ENCODE measurements at places on chromosomes 13 and 19. TPM values are rescaled to one million over a fixed set of nuclear protein-coding genes. Genes with fewer than 3 reads are reported as not detected.

The BEST2 gene
- total RNA-seq, result not detected

The MEIOSIN gene
- total RNA-seq, result not detected

The FXYD7 gene
- total RNA-seq, result not detected

DNA sequence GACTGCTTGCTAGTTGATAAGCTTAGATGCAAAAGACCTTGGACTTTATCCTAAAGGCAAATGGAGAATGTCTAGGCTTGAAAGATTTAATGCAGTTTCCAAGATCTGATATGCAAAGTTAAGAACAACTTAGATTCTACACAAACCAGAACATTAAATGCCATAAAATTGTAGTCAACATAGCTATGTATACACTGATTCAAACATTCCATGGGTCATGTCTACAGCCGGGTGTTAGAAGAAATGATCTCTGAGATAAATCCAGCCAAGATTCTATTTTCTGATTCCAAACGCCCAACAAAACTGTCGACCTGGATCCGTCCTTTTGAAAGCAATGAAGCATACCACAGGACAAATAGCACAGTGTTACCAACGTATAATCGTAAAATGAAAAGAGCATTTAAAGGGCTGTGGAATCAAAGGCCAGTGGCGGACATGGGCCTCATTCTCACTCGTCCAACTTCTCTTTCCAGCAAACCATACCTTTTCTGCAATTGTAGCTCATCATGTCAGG is 52.7 kb downstream of the KCTD12 start:
- DNase-seq, result no peak

- DNase-seq, result no peak
Observed at GRCh38 chr19:16445238-16446107, 26.3 kb downstream of the EPS15L1 start.

The MEDAG gene
- total RNA-seq, result 4.1 TPM

The KLK4 gene
- not detected for total RNA-seq

The ZNF564 gene
- total RNA-seq, result 13.2 TPM

The CKM gene
- 4,756 TPM for total RNA-seq

- DNase-seq, result no peak
Observed at GRCh38 chr13:114203536-114203935, 24.5 kb downstream of the CFAP97D2 start.

The DACT3 gene
- 11.5 TPM for total RNA-seq

DNA sequence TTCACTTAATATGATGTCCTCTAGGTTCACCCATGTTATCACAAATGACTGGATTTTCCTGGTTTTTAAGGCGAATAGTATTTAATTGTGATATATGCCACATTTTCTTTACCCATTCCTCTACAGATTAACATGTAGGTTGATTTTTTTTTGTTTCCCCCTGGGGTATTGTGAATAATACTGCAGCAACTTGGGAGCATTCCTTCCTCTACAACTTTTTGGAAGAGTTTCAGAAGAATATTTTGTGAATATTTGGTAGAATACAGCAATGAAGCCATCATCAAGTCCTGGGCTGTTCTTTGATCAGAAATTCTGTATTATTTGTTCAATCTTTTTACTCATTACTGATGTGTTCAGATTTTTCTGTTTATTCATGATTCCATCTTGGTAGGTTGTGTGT is 5.6 kb upstream of the ZNF331 start:
- no peak for DNase-seq

DNA sequence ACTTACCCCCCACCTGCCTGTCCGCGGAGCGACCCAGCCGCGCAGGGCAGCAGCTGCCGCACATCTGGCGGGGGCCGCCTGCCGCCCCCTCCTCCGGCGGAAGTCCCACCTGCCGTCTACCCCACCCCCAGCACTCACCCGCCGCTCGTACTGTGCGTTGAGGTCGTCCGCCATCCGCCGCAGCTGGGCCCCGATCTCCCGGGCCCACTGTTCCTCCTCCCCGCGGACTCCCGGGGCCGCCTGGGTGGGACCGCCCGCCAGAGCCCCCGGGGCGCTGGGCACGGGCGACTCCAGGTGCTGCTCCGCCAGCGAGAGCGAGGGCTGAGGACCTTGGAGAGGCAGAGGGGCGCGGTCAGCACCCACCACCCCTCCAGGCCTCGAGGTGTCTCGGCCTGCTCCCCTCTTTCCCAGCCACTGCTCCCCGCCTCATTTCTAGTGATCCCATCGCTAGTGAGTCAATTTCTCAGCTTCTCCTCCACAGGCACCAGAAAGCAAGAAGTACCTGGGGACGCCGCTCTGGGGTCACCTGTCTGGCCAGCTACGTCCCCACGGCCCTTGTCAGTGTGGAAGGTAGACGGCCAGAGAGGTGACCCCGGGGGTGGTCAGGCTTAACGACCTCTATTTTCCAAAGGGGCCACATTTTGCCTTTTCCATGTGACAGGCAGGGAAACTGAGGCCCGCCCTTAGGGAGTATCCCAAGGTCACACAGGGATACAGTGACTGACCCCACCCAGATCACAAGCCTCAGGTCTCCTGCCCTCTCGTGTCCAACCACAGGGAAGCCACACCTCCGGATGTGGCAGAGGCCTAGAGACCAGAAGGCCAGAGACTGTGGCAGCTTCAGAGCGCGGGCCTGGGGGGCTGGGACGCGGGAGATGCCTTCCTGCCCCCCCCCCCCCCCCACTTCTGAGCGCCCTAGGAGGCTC is 4.3 kb downstream of the BBC3 start:
- no peak for DNase-seq

DNA sequence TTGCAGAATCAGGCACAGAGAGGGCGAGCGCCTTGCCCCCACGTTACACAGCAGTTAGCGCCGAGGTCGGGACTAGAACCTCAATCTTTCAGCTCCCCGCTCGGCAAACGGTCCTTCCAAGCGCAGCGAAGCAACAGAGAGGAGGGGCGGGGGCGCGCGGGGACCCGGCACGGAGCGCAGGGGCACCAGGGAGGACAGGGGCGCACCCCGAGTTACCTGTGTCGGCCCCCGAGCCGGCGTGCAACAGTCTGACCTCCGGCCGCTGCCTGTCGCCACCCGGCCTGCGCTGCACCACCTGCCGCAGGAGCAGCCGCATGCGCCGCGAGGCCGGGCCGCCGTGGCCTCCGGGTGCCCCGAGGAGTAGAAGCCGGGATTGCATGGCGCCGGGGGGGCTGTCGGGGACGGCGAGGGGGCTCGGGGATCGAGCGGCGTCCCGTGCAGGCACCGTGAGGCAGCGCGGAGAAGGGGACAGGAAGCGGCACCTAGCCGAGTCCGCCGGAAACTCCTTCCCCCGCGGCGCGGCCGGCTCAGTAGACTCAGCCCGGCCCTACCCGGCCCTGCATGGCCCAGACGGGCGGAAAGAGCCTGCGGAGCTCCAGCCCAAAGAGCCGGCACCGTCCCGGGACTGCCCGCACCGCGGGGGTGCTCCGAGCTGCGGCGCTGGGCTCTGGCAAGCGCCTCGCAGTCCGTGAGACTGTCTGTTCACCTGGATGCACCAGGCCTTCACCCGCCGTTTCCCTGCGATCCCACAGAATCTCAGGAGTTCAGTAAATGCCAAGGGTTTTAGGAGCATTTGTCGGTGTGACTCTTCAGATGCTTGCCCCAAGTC is at the start of gene VWA8:
VWA8 (minus strand) TSS at position 473 of the 829 bp plus-strand sequence; CDS start at position 379, 94 bp downstream.
- peak; percentile 87 for DNase-seq

DNA sequence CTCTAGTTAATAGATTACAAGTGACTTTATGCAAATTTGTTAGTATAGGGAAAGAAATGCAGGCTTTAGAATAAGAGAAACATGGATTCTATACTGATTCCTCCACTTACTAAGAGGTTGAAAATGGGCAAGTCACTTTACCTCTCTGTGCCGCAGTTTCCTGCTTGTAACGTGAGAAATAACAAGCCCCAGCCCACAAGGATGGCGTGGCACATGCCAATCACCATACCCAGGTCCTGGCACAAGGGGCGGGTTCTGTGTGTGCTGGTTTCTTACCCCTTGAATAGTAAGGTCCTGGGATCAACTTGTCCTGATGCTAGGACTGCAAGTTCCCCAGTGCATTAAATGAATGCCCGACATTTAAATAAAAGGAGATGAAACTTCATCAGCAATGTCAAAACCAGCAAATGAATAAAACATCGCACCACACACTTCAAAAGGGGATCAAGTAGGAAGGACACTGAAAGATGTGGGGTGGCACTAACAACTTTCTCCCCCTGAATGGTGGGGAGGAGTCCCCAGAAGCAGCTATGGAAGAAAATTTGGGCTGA is 7.9 kb upstream of the SIGLEC9 start:
- DNase-seq, result no peak

- DNase-seq, result no peak
Observed at GRCh38 chr13:41028051-41028450, 8.9 kb upstream of the ELF1 start.

The TUBB4A gene
- total RNA-seq, result 1.6 TPM

DNA sequence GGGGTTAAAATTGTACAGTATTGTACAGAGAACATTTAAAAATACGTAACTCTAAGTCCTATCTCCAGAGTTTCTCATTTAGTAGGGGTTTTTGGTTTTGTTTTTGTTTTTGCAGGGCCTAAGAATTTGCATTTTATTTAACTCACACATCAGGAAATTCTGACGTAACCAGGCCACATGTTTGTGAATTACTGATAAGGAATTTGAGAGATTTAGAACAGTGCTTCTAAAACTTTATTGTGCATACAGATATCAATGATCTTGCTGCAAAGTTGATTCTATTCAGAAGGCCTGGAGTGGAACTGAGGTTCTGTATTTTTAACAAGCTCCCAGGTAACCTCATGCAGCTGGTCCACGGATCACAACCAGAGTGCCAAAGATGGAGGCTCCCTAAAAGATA is 49.3 kb downstream of the LIG4 start:
- DNase-seq, result no peak

DNA sequence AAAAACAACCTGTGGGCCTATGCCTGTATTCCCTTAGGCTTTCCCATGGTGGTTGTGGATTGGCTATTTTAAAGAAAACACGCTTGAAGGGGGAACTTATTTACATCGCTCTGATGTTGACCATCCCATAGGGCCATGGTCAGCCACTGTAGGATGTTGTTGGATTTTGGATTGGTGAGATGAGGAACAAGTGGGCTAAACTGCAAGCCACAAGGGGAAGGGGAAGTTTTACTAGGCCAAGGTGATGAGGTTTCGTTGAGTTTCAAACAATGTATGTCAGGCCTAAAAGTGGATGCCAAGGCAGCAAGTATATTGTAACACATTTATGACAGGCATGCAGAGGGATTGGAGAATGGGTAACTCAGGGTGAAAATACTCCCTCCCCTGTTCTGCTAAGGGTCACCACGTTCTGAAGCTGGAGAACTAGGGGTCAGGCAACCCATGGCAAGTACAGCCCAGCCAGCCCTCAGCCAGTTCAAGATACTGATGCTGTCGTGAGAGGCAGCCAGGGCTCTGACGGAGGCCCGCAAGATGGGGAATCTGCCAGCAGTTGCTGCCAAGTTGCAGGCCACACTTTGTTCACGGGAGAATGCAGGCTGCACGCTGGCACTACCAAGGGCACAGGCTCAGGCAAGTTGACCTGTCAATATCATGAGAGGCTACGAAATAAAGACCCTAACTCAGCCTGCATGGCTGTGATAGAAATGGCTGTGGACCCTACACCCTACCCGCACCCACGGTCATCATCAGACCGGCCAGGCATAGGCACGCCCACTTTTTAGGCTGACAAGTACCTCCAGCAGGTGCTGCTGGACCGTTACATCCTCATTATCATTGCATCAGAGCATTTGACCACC is 11.1 kb downstream of the IRGC start:
- DNase-seq, result no peak

- DNase-seq, result peak; percentile 72
Observed at GRCh38 chr13:72920097-72920496, 138.2 kb downstream of the PIBF1 start.

The STOML3 gene
- 0.10 TPM for total RNA-seq

DNA sequence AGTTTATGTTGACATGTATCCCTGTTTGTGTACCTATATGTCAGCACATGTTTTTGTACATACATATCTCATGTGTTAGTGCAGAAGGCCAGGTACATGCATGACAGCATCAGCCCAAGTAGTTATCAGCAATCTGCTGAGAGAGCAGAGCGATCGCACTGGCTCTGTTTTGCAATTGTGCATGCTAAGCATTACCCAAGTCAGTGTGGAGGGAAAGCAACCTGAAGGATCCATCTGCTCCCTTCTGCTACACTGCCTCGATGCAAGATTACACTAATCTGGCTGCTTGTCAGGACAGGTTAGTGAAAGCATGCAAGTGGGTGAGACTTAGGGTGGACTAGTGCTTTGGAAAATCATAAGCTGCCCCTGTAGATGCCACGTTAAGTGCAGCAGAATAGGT is 211.8 kb downstream of the PCCA start:
- no peak for DNase-seq

DNA sequence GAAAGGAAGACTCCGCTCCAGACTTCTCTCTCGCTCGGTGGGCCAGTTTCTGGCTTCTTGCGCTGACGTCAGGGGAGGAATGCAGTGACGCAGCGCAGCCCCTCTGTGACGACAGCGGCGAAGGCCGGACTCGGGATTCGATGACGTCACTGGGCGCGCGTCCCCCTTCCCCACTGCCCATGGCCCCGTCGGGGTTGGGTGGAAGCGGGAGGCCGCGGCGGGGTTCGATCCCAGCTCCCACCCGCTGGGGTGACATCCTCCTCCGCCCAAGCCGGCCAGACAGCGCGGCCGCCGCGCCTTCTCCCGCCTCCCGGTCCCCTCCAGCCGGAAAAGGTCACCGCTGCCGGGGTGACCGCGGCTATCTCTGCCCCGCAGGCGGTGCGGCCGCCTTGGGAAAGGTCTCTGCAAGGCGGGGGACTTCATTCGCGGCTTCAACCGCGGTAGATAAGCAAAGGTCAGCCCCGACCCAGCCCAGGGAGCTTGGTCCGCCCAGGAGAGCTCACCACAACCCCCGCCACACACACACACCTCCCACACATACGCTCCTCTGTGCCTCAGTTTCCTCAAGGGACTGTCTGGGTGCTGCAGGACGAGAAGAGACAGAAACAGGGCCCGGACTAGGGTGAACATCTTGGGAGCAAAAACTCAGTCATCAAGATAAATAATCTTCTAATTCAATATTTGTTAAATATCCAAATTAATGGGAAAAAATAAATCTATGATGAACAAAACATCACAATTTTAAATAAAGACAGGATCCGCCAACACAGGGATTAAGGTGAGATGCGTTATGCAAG is 844 bp upstream of the RFX1 start:
- DNase-seq, result no peak

DNA sequence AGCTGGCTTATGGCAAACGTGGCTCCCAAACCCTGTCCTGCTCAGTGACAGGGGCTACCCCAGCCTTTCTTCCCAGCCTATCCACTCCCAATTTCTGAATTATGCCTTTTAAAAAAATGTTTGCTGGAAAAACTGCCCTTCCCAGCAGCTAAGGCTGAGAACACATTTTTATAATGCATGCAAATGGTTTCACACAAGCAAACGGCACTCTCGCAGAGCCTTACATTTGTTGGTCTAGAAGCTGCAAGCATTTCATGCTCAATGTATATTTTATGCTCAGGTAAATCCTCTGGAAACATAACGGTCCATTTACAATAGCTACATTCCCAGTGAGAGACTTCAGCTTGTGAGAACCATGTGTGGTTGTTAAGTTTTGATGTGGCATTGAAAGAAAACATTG is 61.4 kb downstream of the SLC7A1 start:
- DNase-seq, result no peak

The NLRP9 gene
- not detected for total RNA-seq

GRCh38 chr19:16198370-16198651 is 600 bp downstream of the AP1M1 start:
- no peak for DNase-seq
